ENCODE measurements at places on chromosomes 12 and 14.

- DNase-seq: no peak
These were observed 1067.2 kb downstream of the TMTC2 start for GRCh38 chr12:83753904-83754303.

DNA sequence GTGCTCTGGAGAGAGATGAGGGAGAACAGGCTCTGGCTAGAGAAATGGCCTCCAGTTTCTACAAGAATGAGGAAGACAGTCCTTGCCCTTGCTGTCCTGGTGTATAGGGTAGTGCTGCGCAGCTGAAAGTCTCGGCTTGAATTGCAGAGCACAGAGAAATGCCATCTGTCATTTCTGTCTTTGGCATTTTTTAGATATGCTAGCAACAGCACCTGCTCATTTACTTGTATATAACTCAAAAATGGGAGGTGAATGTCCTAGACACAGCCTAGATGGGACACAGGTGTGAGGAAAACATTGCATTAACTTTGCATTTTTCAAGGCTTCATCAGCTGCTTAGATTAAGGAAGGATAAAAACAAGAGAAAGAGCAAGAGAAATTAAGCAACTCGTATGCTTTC is 35.8 kb downstream of the GPR19 start:
- DNase-seq: no peak

DNA sequence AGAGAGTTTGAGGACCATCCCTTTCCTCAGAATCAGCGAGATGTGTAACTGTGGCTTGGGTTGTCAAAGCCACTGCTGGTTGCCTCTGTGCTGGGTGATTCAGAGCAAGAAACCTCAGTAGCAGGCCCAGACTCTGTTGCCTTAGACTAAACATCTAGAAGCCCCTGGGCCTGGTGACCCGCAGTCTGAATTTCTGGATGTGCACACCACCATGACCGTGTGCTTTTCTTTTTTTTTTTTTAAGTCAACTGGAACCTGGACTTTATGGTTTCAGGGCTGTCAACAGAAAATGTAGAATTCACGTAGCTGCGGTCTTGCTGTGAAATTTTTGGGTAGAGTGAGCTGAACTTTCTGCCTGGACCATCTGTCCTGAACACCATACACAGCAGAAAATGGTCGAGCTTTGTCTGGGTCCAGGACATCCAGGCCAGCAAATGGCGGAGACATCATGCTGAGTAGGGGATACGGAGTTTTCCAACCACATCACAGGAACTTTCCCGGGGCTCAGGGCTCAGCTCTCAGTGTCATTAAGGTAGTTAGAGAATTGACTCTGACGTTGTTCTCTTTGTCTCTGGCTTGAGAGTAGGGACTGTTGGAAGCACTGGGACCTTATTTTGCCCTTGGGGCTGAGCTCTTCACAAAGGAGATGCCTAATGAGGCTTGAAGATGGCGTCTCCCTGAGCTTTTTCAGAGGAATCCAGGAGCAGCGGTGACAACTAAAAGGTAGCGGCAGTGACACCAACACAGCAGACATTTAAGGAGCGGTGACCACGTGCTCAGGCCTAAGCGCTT is 23.0 kb upstream of the BATF start:
- DNase-seq: no peak

DNA sequence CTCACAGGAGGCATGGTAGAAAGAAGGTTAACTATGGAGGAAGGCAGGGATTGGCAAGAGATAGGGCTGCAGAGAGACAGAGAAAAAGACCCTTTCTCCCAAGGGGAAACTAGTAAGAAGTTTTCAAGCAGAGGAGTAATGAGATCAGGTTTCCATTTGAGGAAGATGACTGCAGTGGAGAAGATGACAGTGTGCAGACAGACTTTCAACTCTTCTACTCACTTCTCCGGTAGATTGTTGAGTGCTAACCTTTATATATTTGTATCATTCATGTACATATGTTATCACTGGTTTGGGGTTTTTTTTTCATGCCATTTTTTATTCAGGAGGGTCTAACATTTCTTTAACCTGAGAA is 5.9 kb upstream of the B3GNT4 start:
- DNase-seq: no peak

DNA sequence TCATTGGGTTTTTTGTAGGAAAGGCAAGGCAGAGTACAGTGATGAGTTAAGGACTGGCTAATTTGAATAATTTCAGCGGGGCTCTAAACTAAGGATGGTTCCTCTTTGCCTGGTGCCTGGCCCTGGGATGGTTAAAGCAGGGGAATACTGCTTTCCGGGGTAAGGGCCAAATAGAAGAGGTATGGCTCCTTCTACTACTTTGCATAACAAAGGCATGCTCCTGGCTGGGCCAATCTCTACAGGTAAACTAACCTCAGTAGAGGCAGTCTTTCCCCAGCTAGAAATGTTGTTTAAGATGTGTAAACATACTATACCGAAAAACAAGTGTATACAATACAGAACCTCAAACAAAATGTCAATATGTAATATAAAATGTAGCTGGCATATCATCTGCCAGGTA is 1239.0 kb downstream of the SLC16A7 start:
- DNase-seq: no peak

- DNase-seq: no peak
These were observed 144.0 kb downstream of the RAD51B start for GRCh38 chr14:67963545-67963944.

- no peak for DNase-seq
These were observed 54.6 kb downstream of the TSPAN11 start for GRCh38 chr12:30980955-30981662.

- DNase-seq: peak; percentile 5
These were observed 68.6 kb upstream of the USP15 start for GRCh38 chr12:62191491-62192179.

- no peak for DNase-seq
These were observed 14.2 kb upstream of the BLTP3B start for GRCh38 chr12:100156731-100157426.

DNA sequence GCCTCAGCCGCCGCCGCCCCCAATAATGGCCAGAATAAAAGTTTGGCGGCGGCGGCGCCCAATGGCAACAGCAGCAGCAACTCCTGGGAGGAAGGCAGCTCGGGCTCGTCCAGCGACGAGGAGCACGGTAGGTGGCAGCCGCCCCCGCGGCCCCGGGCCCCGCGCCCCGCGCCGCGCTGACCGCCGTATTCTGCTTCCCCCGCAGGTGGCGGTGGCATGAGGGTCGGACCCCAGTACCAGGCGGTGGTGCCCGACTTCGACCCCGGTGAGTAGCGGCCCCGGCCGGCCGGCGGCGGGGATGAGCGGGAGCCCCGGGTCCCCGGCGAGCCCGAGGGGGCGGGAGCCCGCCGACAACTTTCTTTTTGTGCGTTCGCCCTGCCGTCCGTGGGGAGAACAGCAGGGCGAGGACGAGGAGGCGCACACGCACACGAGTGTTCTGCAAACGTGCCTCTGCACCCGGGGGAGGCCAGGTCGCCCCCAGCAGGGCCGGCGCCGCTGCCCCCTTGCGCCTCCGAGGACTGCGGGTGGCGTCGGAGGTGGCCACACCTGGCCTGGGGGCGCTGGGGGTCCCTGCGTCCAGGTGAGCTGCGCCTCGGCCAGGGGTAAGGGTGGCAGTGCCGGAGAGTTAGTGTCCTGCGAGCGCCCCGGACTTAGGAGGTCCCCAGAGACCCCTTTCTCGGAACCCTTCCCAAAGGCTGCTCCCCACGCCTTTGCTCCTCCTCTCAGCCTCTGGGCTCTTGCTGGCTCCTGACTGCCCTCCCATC is 794 bp downstream of the RCOR1 start:
- DNase-seq: peak; percentile 55

- DNase-seq: no peak
These were observed 171.1 kb upstream of the PRMT8 start for GRCh38 chr12:3319723-3320492.

DNA sequence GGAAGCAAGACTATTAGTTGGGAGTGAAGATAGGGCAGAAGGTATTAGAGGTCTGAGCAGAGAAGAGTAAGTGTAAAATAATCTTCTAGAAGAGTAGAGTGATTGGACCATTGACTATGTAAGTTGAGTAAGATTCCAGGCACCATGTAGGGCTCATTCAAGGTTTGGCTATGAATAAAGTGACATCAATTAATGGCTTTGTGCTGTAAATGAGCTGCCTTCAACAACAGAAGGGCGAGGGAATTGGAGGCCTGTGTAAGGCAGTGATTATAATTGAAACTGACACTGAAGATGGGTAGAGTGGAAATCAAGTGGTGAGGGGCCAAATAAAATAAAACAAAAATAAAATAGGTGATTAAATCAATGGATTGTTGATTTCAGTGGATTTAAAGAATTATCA is 26.4 kb downstream of the PTPRQ start:
- DNase-seq: no peak

- DNase-seq: no peak
These were observed 389.2 kb downstream of the EGLN3 start for GRCh38 chr14:33561488-33562175.

GRCh38 chr12:54300732-54301427 is at the start of gene NFE2:
NFE2 (minus strand) TSS chr12:54301015; CDS start chr12:54295248, 5,767 bp downstream.
- DNase-seq: peak; percentile 14

GRCh38 chr14:106790189-106791036 is 1264.0 kb downstream of the TMEM121 start:
- DNase-seq: peak; percentile 76

DNA sequence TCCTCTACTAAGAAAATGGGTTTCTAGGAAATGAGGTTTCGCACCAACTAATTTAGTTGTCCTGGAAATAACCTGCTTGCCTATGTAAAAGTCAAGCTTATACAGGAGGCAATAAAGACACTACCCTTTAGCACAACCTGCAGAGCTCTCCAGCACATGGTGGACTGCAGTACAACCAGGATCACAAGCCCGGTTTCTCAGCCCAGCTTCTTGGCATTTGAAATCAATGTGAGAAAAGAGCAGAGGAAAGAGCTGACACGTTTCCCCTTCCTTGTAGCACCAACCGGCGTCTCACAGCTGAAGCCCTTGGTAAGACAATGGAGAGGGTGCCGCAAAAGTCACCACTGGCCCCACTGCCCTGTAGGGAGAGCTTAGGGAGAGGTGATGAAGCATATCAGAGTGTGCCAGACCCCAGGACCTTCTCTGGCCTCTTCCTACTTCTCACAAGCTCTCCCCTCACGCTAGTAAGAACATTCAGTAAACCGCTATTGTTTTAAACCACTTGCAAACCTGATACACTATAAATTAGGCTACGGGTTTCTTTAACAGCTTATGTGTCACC is 8.6 kb downstream of the SPTLC2 start:
- no peak for DNase-seq

- no peak for DNase-seq
These were observed 11.8 kb downstream of the ZFYVE21 start for GRCh38 chr14:103727313-103727980.

DNA sequence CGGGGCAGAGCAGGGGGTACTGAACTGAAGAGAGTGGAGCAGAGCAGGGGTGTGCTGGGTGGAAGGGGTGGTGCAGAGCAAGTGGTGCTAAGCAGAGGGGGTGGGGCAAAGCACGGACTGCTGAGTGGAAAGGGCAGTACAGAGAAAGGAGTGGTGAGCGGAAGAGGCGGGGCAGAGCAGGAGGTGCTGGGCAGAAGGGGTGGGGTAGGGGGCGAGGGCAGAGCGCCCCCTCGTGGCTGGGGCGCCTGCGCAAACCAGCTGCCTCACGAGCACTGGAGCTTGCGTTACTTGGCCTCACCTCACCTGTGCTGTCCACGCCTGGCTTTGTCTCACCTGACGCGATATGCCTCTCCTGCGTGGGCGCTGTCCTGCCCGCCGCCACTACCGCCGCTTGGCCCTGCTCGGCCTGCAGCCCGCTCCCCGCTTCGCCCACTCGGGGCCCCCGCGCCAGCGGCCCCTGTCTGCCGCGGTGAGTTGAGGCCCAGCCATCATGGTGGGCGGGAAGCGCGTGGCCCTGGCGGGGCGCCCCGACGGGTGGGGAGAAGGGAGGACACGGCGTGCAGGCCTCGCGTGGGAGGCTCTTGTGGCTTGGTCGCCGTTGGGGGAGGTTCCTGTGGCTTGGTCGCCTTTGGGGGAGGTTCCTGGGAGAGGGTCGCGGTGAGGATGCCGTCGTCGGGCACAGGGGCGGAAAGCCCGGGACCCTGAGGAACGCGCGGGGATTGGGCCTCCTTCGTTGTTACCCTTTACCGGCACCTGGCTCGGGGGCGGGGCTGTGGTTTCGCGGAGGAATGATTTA is at the start of gene COX8C:
COX8C (plus strand) TSS at position 257 of the 796 bp plus-strand sequence; CDS start at position 344, 87 bp downstream.
- no peak for DNase-seq

DNA sequence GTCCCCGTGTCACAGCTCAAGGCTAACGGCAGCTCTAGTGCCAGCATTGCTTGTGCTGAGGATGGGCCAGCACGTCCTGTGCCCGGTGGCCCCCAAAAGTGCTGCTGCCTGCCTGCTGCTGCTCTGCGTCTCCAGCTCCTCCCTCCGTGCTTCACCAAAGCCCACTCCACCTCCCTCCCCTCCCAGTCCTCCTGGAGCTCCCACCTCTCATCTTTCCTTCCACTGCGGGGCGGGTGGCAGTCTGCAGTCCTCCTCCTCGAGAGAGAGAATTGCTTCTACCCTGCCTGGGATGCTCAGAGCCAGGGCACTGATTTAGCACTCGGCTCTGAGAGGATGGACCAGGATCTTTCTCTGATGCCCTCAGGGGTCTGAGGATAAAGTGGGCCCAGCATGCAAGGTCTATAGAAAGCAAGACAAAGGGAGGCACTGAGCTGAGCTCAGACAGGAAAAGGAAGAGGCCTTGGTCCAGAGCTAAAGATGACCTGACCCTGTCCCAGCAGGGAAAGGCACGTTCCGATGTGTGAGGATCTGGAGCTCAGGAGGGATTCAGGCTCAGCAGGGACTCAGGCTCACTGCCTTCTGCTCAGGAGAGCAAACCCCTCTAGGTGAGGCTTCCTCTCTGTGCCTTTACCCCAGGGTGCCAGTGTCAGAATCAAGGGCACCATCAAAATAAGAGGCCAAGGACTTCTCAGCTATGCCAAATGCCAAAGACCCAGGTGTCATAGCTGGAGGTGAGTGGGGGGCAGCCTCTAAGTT is 113.1 kb upstream of the FKBP4 start:
- no peak for DNase-seq

DNA sequence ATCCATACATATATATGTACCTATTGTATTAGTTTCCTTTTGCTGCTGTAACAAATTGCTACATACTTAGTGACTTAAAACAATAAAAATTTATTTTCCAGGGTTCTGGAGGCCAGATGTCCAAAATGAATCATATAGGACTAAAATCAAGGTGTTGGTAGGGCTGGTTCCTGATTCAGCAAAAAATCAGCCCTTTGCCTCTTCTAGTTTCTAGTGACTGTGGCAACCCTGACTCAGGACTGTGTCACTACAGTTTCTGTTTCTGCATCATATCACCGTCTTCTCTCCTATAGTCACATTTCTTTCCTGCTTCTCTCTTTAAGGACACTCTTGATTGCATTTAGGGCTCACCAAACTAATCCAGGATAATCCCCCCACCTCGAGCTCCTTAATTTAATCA is 386.3 kb upstream of the TBX3 start:
- DNase-seq: no peak

- no peak for DNase-seq
These were observed 25.0 kb downstream of the RERG start for GRCh38 chr12:15196221-15196620.
